Stimulated activated CD4-positive, alpha-beta T cell treated with anti-CD3 and anti-CD28 coated beads, Interleukin-4, amount 100 ng/mL, for 4 hours (primary cell): ENCODE measurements at places on chromosomes 3 and 15.

DNA sequence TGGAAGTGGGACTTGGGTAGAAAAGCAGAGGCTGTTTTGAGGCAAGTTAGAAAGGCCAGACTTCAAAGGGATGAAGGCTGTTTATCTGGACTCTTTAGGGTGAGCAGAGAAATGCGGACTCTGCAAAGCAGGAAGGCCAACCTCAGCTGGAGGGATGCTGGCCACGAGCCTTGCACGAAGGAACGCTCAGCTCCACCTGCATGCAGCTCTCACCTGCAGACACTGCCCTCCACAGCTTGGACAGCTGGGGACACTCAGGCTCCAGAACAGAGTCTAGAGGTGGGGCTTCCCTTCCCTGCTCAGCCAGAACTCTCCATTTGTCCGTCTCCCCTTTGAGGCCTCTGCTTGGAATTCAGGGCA lies 229.7 kb downstream of the ADAMTS17 start:
- no peak for DNase-seq

GRCh38 chr15:65979316-65979715 lies 110.0 kb downstream of the RAB11A start:
- DNase-seq = no peak

- no peak for DNase-seq
These were observed 77.0 kb upstream of the PLSCR5 start for GRCh38 chr3:146682171-146682570.

DNA sequence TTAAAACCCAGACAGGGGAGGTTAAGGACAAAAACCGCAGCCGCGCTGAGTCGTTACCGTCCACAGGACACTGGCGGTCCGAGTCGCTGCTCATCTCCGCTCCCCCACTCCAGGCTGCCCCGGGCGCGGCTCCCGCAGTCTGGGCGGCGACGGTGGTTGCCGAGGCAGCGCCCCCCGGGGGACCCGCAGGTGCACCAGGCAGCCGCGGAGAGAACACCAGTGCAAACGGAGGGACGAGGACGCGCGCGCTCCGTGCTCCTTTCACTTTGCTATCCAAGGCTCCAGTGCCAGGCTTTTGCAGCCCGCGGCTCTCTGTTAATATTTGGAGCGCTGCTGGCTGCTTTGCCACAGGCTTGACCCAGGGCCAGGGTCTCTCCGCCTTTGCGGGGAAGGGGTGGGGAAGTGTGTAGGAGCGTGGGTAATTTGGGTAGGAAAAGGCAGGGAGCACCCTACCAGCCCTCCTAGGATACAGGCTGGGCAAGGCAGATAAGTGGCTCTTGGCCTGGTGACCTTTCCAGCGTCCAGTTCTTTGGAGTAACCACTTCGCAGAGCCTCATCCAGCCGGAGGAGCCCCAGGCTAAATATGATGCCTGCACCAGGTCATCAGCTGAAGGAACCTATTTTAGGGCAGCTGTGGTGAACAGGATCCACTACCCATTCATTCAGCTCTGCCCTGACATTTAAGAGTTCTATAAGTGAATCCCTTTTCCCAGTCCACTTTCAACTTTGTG lies at the start of gene GADL1:
GADL1 (minus strand) TSS at position 141 of the 731 bp plus-strand sequence; CDS start at position 94, 47 bp downstream.
- DNase-seq = no peak

GRCh38 chr15:29411299-29411698 lies 141.7 kb upstream of the NSMCE3 start:
- DNase-seq = no peak
